NCI-H526 (cell line): ENCODE measurements at places on chromosomes 4 and X.

GRCh38 chrX:65536291-65536690, 1.7 kb upstream of the LAS1L start:
- no peak for DNase-seq

DNA sequence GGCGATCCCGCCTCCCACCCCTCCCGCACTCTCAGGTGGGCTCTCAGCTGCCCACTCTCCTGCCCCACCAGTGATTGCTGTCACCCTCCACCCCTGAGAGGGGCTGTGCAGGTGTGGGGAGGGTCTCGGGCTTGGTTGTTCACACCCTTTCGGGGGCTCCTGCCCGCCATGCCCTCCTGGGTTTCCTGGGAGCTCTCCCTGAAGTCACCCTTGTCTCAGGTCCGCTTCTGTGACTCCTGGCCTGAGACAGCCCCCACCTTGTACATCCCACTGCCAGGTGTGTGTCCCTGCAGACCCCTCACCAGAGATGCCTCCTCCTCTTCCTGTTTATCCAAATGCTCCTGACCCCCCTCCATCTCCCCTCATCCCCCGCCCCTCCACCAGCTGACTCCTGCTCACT, 37.8 kb downstream of the ADRA2C start:
- DNase-seq: no peak

GRCh38 chrX:49163555-49164419, 1.2 kb downstream of the MAGIX start:
- DNase-seq: peak; percentile 54

- peak; percentile 25 for DNase-seq
Measured at GRCh38 chr4:170005472-170005871, 20.7 kb downstream of the MFAP3L start.

DNA sequence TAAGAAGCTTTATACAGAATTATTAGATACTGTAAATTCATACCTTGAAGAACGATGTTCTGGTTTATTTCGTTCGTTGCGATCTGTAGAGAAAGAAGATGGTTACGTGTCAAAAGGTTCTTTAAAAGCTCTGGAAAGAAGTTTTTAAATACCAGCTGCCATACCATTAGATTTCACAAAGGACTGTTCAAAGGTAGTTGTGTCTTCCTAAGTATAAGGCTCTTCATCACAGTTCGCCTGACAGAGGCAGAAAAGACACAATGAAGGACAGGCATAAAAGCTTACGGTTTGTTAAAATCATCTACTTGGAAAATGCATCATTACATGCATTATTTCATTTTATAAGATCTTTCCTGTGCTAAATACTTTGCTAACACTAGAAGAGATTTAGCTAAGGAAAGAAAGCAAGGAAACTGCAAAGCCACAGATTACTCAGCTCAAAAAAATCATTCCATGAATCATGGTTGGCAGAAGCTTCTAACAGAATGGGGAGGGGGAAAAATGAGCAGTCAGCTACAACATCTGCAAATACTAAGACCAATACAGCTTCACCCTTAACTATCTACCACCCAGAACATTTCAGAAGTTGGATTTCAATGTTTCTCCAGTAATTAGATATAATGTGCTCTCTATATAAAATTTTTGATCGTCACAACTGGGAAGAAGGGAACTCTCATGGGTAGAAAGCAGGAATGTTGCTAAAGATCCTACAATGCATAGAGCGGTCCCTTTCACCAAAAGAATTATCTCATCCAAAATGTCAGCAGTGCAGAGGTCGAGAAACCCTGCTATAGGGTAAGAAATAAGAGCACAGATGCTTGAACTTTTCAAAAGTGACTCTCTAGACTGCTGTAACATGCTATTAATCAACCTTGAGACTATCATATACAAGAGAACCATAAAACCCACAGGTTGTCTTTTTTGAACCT, 50.7 kb upstream of the PRSS48 start:
- no peak for DNase-seq

- DNase-seq: no peak
Measured at GRCh38 chr4:146458594-146458993, 63.1 kb downstream of the SLC10A7 start.

DNA sequence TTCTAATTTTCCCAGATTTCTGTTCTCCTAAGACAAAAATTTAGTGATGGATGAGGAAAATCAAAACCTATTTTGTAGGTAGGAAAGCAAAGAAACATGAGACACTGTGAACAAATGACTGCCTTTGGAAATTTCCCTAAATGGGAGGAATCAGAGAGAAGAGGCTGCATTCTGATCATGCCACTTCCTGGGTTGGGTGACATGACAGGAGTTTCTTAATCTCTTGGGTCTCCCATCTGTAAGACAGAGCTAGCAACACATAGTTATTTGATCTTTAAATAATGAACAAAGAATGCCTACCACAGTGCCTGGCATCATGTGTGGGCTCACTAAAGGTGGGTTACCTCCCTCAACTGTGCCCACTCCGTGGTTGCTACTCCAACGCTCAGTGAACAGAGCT, 57.1 kb downstream of the CCDC149 start:
- DNase-seq: no peak

DNA sequence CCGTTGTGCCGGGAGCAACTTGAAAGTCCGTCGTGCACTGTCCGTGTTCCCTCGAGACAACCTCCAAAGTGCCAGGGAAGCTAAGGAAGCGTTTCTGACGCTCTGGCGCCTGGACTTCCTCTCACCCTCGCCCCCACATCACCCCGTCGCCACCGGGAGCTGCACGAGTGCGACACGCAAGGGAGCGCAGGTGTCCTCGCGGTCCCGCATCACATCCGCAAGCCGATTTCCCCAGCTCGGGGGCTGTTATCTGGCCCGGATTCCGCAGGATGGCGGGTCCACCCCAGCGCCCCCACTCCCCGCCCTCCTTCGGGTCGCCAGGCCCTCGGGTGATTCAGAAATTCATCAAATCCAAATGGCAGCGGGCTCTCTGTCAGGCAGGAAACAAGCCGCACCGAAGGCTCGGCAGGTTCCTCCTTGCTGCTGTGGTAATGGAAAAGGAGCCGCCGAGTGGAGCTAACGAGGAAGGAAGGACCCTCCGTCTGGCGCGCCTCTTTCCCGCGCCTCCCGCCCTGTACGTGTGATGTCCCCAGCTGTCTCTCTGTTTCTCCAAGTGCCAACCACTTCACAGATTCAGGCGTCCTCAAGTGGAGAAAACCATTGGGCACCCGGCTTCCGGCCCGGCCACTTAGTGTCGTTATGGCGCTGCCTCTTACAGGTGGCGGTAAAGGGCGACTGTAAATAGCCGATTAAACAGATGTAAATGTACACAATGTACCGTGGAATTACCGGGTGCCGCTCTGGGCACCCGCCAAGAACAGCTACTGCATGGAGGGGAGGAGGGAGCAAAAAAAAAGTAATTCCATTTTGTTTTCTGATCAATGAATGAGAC, 921 bp upstream of the SETD7 start:
- peak; percentile 78 for DNase-seq

GRCh38 chr4:20987191-20987590, 286.9 kb downstream of the PACRGL start:
- no peak for DNase-seq

GRCh38 chr4:13860126-13860525, 232.6 kb upstream of the BOD1L1 start:
- no peak for DNase-seq

DNA sequence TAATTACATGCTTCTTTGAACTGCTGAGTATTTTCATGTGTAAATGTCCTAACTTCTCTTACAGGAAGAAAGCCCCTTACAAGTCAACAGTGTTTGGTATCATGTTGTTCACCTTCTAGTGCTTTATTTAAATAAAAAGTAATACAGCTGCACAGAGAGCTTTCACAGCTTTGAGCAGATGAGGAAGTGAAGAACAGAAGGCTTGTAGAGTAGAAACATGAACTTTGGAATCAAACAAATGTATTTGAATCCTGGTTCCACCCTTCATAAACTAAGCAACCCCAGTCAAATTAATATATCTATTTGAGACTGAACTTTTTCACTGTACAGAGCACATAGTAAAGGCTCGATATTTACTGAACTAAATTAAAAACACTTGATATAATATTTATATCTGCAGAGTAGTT, 120.5 kb downstream of the CAMK2D start:
- DNase-seq: peak; percentile 97

- DNase-seq: no peak
Measured at GRCh38 chr4:107243141-107243781, 207.1 kb upstream of the DKK2 start.

DNA sequence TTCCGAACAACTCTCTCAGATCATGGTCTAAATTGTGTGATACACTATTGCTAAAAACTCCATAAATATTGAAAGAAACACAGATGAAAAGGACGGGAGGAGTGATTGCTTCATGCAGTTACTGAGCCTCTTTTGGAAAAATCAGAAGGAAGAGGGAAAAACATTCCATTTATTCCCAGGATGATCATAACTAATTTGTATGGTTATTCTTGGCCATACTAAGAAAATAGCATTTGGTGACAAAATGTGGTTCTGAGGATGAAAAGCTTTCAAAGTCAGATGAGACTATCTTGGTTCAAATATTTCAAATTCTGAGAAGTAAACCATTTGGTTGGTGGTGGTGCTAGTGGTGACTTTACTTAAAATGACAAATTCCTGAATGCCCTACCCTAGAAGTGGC, 305.4 kb upstream of the LDB2 start:
- no peak for DNase-seq

GRCh38 chrX:118392716-118393115, 46.8 kb downstream of the WDR44 start:
- no peak for DNase-seq

GRCh38 chr4:67465763-67466052, 79.6 kb downstream of the CENPC start:
- DNase-seq: no peak

- DNase-seq: no peak
Measured at GRCh38 chrX:152822383-152823086, 8.0 kb downstream of the CETN2 start.

GRCh38 chrX:43019021-43019420, 241.1 kb upstream of the PPP1R2C start:
- no peak for DNase-seq

DNA sequence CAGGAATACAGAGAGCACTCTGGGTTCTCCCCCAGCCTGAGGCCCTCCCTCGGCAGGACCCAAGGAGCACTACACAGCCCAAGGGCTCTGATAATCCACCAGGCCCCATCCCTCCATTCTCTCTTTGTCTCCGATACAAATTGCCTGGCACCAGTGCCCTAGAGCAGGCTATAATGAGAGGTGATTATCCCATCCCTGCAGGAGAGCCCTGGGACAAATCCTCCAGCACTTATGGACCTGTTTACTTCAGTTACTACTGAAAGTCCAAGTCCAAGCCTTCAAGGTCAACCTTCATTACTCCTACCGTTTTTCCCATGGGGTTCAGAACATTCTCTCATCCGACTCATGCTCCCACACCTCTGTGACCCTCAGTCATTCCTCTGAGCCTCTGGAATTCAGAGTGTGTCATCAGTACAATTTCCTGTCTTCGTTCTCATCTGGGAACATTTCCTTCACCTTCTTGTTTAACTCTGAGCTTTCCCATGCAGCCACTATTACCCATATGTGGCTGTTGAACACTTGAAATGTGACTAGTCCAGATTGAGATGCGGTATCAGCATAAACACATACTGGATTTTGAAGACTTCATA, 299.0 kb downstream of the RAPGEF2 start:
- DNase-seq: no peak

GRCh38 chr4:83214079-83214478, 70.5 kb downstream of the COQ2 start:
- no peak for DNase-seq

- no peak for DNase-seq
Measured at GRCh38 chrX:101918751-101919150, 13.1 kb downstream of the ZMAT1 start.

DNA sequence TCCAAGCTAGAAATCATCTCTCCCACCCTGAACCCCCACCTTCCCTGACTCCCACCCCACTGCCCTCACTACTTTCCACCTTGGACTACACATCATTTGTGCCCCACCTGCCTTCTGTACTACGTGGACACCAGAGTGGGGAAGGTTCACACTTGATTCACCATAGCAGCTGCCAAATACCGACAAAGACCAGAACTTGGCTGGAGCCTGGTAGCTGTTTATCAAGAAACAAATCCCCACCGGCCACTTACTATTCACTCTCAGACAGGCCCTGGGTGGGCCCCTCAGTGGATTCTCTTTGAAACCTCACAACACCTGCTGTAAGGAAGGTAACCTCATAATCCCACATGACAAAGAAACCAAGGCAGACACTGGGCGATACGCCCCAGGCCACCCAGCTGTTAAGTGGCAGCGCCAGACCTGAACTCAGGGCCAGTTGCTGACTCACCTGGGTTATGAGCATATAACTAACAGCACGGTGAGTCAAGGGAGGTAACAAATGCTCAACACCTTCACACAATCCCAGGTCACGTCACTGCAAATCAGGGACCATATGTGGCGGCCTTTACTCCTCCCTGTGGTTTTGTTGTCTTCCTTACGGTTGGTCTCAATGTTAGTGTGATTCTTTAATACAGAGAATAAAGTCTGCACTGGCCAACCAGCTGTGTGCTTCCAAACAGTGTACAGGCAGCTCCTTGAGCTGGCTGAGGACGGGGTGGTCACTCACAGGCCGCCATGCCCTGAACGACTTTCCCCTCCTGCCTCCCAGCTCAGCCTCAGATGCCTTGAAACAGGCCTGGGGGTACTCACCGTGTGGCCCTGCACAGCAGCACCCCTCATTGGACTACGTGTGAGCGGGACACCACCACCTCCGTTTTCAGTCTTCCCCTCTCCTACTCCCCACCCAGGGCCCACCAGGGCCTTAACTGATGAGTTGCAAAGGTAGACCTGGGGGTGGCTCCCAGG, 7.5 kb downstream of the WDR1 start:
- no peak for DNase-seq

DNA sequence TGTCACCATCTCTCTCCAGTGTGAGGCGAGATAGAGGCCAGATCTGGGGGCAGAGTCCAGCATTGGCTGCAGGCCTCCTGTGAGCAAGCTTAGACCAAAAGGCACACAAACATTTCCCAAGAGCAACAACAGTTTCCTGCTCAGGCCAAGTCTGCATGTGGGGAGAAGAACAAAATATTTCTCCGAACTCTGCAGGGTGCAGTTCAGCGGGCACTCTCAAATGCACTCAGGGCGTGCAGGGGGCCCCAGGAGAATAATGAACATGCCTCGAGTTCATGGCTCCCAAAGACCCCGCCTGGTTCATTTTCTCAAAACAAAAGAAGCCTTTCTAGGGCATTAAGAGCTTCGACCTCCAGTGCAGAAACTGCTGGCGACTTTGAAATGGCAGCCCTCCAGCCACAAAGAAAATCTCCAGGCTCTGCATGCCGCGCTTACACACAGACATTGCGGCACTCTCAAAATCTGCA, 57.8 kb upstream of the HELT start:
- DNase-seq: no peak

- no peak for DNase-seq
Measured at GRCh38 chrX:68588602-68589371, 58.7 kb upstream of the STARD8 start.

- DNase-seq: no peak
Measured at GRCh38 chrX:46321676-46322075, 223.5 kb downstream of the ZNF674 start.

GRCh38 chr4:24067367-24068193, 177.7 kb upstream of the PPARGC1A start:
- no peak for DNase-seq

DNA sequence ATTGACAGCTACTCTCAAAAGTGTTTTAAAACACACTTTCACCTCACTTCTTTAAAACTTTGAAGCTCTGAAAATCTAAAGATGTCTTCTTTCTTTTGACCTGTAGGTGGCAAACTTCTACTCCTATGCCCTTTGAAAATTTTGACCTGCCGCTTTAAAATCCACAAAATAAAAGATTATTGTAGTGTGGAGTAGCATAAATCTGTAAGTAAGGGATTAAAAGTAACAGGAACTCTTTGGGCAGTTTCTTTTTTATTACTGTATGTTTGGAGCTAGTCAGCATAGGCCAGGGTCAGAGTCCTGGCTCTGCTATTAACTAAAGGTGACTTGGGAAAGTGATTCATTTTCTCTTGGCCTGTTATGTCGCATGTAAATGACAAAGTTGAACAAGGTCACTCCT, 25.5 kb downstream of the BBS12 start:
- DNase-seq: peak; percentile 57
